NCI-H446 (cell line): ENCODE measurements at places on chromosomes 3 and 15.

- DNase-seq = no peak
These were observed 73.1 kb upstream of the LRTM1 start for GRCh38 chr3:55000953-55001352.

DNA sequence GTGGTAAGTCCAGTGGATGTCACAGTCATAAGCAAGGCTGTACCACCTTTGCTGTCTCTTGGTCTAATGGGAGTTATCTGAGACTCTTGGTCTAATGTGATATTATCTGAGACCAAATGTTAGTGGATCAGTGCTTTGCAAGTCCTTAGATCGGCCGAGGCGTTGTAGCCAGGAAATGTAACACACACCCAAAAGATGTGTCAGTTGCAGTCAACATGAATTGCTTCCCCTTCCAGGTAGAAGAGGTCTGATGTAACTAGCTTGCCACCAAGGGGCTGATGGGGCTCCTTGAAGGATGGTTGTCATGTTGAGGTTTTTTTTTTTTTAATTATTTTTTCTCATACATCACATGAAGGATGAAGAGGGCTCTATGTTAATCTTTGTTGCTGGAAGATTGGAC is 45.4 kb upstream of the RAF1 start:
- DNase-seq = no peak

DNA sequence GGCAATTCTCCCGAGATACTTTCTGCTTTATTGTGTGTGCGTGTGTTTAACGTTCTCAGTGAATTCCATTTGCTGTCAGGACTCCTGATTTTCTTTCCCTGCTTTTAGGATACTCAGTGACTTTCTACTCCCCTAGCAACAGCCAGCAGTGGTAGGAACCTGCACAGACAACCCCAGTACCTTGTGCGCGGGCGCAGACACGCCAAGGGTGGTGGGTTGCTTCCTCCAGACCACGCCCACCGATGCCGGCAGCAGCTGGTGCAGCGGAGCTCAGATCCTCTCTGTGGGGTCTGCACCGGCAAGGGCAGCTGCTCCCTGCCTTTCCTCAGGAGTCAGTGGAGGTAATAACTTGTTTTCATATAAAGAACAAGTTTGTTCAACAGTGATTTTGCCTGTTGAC is 225.1 kb upstream of the NDN start:
- DNase-seq = no peak

DNA sequence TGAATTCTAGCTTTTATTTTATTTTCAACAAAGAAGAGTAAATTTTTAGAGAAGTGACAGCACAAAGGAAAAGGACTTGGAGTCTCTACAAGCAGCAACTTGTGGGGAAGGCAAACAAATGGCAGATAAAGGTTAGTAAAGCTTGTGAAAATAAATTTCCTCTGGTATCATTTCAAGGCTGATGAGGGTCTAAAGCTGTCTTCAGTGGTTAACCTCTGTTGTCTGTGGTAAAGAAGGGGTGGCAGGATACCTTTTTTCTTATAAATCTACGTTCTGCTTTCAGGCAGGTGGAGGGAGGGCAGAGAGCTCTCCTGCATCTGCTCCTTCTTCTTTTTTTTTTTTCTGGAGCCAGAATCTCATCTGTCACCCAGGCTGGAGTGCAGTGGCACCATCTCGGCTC is 50.5 kb downstream of the NMD3 start:
- DNase-seq = no peak

GRCh38 chr3:137767538-137768360 is 3.6 kb downstream of the SOX14 start:
- DNase-seq = no peak

DNA sequence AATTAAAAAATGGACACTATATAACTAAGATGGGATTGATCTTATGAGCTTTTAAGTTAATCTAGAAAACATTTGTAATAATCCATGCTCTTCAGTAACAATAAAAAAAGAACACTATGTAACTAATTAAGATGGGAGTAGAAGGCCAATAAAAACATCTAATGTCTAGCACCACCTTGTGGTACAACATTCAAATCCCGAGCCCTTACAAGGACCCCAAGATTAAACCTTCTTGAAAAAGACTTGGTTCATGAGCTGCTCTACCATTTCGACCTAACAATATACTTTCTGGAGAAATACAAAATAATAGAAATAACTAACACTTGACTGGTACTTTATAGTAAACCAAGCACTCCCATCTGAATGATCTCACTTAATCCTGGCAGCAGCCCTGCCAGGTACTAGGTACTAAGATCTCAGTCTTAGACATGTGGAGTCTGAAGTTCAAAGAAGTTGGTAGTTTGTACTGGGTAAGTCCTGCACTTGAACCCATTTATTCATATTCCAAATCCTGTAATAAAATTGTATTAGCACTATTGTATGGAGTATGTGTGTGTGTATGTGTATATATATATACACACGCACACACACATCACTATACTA is 21.8 kb downstream of the METTL6 start:
- DNase-seq = peak; percentile 43

DNA sequence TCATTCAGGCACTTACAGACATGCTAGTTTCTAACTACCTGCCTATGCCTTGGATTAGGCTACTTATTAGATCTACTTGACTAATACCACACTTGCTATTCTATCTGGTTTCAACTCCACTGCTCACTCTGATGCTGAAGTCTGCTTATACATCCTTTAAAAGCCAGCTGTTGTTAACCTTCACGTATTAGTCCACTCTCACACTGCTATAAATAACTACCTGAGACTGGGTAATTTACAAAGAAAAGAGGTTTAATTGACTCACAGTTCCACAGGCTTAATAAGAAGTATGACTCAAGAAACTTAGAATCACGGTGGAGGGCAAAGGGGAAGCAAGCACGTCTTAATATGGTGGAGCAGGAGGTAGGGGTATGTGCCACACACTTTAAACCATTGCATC is 47.7 kb upstream of the ANKRD28 start:
- DNase-seq = no peak

GRCh38 chr15:101382544-101382943 is 87.5 kb upstream of the SNRPA1 start:
- DNase-seq = no peak

GRCh38 chr3:23111286-23111685 is 91.8 kb upstream of the UBE2E2 start:
- DNase-seq = no peak

DNA sequence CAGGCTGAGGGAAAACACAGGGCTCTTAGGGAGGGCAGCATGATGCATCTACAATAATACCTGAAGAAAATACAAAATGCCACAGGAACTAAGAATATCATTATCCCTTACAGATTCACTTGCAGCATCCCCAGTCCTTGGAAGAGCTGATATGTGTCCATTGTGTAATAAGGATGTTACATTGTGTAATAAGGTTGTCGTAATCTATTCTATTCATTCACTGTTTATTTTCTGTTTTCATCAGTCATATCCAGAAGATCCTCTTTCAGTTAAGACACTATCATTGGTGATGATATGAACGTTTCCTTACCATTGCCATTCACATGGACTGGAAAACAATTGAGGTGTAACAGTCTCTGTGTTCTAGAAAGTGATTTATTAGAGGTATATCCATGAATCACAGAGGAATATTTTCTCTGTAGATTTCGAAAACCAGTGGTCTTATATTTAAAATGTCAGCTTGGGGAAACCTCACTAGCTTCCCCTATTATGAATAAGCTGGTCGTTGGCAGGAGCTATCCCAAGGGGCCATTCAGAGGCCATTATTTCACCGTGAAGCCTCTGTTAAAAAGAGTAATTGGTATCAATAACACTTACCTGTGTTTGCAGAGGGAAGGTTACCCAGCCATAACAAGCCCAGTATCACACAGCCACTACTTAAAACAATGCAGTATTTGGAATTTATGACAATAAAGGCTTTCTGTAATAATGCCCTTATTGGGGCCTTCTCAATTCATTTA is 241.1 kb downstream of the ZNF385D start:
- DNase-seq = no peak

GRCh38 chr15:73052653-73053397 is 562 bp downstream of the NEO1 start:
- DNase-seq = peak; percentile 84

DNA sequence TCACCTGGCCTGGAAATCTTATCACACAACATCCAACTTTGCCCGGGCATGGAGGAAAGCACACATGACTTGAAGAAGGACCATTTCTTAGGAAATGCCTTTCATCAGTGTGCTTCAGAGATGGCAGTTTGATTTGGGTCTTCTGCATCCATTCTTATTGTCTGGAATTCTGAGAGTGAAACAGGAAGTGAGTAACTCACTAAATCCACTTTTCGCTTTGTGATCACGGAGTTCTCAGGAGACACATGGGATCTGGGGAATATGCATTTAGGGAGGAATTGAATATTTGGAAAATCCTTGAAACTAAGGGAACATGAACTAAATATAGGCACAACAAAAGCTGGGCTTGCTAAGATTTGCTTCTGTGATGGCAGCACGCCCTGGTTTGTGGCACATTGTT is 212.5 kb upstream of the FEZF2 start:
- DNase-seq = no peak

DNA sequence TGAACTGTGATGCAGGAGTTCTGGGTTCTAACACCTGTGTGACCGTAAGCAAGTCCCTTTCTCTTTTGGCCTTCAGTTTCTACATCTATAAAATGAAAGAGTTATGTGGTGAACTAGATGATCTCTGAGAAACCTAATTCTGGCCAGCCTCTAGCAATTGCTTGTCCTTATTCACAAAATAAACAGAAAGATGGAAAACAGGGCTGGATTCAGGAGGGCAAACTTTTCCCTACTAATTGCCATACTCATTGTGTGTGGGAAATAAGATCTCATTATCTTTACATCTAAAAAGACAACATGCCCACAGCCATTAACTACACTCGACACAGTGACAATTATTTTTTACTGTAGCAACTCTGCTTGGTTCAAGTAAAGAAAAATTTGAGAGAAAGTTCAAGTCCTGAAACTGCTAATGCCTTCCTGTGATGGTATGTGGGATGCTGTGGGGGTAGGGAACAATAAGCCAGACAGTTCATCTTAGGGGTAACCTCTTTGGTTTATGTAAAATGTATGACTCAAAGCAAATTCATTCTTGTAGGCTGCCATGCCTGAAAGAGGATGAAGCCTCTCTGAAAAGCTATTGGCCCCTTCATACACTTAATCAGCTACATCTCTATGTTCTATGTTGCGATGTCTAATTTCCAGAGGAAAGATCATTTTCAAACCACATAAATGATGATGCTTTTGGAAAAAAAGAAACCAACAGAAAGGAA is 177.6 kb upstream of the BCL6 start:
- no peak for DNase-seq

DNA sequence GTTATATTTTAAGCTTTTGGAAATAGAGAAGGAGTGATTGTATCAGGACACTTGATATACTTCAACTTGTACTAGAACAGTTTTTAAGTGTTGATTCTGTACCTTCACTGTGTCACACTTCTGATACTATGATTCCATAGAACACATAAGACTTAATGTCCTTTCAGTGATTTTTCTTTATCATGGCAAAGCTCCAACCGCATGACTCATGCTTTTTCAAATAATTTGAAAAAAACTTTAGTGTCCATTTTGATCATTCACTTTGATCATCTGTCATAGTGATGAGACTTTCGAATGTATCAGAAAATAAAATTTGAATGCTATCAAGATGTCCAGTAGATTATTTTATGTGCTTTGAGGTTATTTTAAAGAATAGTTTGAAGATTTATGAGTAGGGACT is 32.0 kb downstream of the AP4E1 start:
- peak; percentile 23 for DNase-seq

DNA sequence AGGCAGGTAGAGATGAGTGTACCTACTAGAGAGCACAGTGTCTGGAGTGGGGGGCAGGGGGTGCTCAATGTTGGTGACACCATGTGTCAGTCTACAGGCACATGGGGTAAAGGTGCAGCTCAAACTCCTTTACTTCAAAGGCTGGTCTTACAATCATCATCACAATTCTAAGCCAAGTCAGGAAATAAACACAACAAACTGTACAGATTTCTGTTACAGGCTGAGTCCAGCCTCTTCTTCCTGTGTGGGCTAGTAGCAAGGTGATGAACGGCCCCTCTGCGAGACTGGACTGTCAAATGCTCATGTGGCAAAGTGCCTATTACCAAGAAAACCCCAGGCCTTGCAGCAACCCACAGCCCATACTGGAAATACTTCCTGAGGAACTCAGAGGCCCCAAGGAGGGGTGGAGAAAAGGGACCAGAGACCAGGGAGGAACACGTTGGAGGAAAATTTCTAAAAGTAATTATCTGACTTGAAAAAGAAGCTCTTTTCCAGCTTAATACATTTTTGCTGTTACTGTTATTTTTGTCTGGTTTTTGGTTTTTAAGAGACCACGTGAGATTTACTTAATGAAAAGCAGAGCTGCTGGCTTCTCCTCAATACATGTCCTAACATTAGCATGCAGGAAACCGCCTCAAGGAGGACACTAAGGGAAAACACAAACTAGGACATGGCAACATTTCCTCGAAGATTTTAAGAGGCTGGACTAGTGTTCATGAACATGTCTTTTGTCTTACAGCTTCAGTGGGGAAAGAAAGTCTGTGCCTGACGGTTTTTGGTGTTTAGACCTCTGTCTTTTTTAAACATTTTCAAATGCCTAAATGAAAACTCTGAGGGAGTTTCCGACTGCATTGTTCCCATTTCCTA is 29.5 kb downstream of the TBC1D2B start:
- DNase-seq = no peak

GRCh38 chr3:155070932-155071387 is 9.2 kb upstream of the MME start:
- no peak for DNase-seq

- DNase-seq = no peak
These were observed 116.1 kb upstream of the DNAJC19 start for GRCh38 chr3:181105646-181106045.

- DNase-seq = no peak
These were observed 307.1 kb downstream of the MECOM start for GRCh38 chr3:169356284-169356955.

- DNase-seq = no peak
These were observed 31.2 kb downstream of the TGFBR2 start for GRCh38 chr3:30637310-30638219.

GRCh38 chr3:182862159-182862860 is 69.0 kb downstream of the ATP11B start:
- DNase-seq = no peak

- no peak for DNase-seq
These were observed 736.8 kb downstream of the MCTP2 start for GRCh38 chr15:94968133-94968532.

DNA sequence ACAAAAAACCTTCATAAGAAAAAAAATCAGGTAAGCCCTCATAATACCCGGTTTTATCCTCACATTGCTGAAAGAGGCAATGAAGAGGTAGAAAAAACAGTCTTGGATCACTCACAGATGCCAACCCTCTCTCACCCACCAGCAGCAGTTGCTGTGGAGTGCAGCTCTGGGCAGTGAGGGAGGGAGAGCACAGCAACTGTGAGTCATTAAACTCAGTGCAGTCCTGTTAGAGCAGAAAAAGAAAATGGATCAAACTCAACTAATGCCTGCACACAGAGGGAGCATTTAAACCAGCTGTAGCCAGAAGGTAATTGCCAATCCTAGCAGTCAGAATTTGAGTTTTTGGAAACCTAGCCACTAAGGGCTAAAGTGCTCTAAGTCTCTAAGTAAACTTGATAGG is 1050.6 kb upstream of the ALCAM start:
- no peak for DNase-seq

DNA sequence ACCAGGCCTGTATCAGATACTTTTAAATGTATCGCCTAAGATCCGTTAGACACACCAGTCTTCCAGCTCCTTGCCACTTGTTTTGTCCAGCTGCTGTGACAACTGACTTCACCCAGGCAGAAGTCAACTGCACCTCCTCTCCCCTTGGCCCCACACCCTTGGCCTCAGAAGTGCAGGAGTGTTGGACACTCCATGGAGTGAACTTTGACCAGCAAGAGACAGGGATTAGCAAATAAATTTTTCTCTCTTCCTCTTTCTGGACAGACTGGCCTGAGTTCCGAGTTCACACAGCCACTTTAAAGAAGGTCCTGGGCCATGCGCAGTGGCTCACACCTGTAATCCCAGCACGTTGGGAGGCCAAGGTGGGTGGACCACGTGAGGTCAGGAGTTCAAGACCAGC is 2.9 kb upstream of the CLN6 start:
- no peak for DNase-seq
